ENCODE measurements at places on chromosomes 6 and 20.

DNA sequence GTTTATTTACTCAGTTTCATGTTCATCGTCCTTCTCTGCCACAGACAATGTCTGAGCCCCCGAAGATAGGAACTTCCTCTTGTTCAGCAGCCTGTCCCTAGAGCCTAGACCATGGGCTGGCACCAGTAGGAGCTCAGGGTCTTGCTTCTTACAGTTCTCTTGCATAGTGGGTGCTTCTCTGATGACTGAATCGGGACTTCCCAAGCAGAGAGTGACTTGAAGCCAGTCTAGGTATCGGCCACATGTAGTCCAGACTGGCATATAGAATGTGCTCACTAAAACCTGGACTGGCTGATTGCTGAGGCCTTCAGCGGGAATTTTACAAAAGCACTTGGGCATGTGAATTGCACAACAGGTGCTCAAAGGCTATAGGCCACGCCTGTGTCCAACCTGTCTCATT lies 52.0 kb downstream of the PRDM1 start:
- DNase-seq = no peak

DNA sequence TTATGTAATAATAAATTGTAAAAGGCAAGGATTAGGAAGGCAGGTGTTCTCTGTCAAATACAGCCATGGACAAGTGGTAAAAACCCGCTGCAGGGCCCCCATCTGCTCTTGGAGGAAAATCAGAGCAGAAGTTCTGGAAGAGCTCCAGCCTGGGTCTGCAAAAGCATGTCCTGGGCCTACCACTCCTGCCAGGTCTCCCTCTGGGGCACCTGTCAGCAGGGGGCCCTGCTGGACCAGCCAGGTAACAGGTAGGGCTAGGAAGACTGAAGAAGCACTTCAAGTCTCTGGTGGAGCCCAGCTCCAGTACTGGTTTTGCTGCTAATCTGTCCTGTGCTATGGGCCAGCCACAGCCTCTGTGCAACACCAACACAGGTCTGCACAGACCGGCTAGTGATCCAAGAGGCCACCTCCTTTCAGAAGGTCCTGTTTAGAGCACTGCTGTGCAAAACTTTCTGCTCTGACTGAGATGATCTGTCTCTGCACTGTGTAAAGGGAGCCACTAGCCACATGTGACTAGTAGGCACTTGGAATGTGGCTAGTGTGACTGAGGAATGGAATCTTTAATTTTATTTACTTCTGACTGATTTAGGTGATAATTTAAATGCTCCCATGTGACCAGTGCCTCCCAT lies 30.2 kb downstream of the RRBP1 start:
- DNase-seq = no peak

- DNase-seq = no peak
Measured at GRCh38 chr6:95572098-95572497, 5.2 kb upstream of the MANEA start.

GRCh38 chr20:38126932-38127621 lies 38.0 kb downstream of the TGM2 start:
- no peak for DNase-seq

DNA sequence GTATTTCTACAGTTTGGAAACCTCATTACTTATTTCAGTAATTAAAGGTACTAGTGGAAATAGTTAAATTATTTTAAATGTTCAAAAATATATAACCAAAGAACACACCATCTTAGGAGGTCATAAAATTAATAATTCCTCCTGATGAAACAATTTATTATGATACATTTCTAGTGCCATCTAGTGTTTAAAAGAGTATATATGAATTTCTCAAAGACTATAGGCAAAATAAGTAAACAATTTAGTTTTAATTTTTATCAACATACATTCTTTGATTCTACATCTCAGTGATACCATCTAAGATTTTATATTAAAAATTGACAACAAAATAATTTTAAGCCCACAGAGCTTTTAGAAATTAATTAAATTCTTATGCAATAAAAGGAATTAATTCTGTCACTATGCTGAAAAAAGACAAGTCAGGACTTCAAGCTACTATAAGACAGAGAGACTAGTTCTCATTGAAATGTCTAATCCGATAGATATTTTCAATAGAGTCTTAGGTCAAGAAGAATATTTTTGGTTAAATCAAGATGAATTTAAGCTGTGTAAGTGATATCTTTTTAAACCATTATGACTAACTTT lies 107.8 kb upstream of the RNF217 start:
- DNase-seq = no peak

- no peak for DNase-seq
Measured at GRCh38 chr6:138559143-138559542, 59.8 kb upstream of the NHSL1 start.

DNA sequence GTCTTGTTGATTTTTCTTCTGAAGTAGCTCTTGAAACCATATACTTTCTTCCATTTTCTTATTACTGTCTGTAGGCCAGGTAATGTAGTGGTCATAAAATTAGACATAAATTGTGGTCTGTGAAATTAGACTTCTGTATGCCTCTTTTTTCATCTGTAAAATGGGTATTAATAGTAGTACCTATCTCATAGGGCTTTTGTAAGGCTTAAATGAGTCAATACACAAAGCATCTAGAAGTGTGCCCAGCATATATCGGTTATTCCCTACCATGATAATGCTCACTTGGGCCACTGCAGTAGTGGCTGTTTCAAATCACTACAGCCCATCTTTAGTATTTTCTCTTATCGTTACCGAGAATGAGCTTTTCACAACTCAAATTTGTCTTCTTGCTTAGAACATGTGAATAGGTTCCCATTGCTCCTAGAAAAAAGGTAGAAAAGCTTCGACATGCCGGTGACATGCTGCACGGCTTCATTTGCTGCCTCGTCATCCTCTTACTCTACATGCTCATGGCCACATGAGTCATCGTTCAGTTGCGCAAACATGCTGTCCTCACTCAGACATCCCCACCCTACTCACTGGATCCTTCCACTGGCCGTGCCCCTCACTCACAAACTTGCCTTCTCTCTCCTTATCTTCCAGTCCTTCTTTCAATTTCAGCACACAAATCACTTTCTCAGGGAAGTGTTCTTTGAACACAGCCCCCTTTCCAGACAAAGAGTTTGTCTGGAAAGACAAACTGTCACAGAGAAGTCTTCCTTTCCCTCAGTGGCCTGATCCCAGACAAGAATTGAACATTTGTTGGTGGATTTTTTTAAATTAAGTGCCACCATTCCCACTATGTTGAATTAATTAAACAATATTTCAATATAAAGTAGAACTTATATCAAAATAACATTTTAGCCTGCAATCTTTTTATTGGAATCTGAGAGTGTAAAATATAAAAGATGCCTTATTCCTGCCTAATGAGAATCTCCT lies 32.2 kb upstream of the ERVFRD-1 start:
- no peak for DNase-seq

DNA sequence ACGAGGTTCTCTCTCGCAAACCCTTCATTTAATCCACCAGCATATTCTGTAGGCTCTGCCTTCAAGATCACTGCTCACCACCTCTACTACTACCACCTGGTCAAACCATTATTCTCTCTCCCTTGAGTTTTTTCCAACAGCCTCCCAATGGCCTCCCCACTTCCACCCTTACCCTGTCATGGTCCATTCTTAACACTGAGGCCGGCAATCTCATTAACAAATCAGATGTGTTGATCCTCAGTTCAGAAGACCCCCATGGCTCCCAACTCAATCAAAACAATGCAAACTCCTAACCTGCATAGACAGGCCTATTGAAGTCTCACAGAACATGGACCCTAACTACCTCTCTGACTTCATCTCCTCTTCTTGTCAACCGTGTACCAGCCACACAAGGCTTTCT lies 2.2 kb downstream of the AURKA start:
- no peak for DNase-seq

Data from stimulated activated CD4-positive, alpha-beta T cell treated with anti-CD3 and anti-CD28 coated beads, Interleukin-1b, Interleukin-23, amount 100 ng/mL, for 24 hours (primary cell).